ENCODE measurements at places on chromosomes 11 and 22. TPM values are rescaled to one million over a fixed set of nuclear protein-coding genes. Genes with fewer than 3 reads are reported as not detected.

The SORL1 gene
- total RNA-seq = 49.3 TPM

The CABP4 gene
- total RNA-seq = 1.2 TPM

The DDI1 gene
- total RNA-seq = not detected

The KCNK4 gene
- total RNA-seq = 0.34 TPM

The PAMR1 gene
- total RNA-seq = not detected

The MYO7A gene
- 0.38 TPM for total RNA-seq

The LYVE1 gene
- total RNA-seq = not detected

The CD248 gene
- total RNA-seq = not detected

The SLC15A3 gene
- total RNA-seq = 1.8 TPM

The RFPL2 gene
- total RNA-seq = 0.53 TPM

The SHISAL1 gene
- total RNA-seq = not detected

The PRG3 gene
- total RNA-seq = not detected

The NAALAD2 gene
- not detected for total RNA-seq

The A4GALT gene
- total RNA-seq = not detected

The PARVG gene
- 58.5 TPM for total RNA-seq

- no peak for DNase-seq
These were observed 71.7 kb downstream of the FDX1 start for GRCh38 chr11:110501428-110501827.

DNA sequence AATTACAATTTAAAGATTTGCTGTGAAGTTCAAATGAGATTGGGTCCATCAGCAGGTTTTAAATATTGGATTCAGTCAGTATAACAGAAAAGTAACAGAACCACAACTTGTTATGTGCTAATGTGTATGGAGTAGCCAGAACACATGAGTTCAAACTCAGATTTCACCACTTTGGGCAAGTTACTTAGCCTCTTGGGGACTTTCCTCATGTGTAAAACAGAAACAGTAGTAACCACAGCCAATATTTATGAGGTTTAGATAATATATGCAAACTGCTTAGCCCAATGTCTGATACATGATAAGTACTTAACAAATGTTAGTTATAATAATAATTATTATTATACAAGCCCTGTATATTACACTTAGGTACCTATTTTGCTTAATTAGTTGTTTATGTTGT lies 21.8 kb upstream of the SLC5A12 start:
- no peak for DNase-seq

DNA sequence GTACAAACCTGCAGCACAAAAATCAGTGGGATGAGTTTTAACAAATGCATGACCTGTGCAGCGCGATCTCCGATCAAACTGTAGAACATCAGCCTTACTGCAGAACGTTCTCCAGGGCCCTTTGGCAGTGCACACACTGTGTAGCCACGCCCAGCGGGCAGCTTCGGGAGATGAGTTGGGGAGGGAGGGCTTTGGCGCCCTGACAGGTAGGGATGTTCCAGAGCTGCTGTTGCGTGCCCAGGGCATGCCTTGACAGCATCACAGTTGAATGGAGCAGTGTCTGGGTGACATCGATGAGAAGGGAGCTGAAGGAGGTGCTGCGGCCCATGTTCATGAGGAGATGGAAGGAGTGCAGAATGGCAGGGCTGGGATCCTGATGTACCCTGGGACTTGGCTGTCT lies 80.2 kb downstream of the TBC1D22A start:
- DNase-seq = no peak

DNA sequence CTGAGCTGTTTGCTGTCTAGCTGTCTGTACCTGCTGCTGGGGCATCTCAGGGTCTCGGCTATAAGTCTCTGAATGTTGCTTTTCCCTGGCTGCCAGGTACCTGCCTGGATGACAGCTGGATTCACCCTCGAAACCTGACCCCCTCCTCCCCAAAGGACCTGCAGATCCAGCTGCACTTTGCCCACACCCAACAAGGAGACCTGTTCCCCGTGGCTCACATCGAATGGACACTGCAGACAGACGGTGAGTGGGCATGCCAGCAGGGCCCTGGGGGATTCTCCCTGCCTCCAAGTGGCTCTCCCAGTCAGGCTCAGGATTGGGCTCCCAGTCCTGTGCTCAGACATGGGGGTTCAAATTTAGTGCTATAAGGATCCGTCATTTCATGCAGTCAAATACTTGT lies 12.9 kb downstream of the IL17RA start:
- DNase-seq = no peak

DNA sequence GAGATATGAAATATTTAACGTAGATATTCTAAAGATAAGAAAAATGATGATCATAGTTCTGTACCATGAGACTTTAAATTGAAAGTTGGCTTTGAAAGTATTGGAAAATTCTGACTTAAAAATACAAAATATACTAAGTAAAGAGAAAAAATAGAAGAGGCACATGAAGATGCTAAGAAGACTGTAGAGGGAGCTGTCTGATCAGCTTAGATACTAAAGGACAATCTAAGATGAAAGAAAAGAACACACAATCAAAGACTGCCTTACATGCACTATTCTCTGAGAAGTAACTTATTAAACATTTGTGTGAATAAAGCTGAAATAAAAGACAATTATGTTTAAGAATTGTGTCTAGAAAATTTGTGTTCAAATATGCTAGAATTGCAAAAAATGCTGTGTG lies 55.1 kb downstream of the RBMXL2 start:
- DNase-seq = no peak

DNA sequence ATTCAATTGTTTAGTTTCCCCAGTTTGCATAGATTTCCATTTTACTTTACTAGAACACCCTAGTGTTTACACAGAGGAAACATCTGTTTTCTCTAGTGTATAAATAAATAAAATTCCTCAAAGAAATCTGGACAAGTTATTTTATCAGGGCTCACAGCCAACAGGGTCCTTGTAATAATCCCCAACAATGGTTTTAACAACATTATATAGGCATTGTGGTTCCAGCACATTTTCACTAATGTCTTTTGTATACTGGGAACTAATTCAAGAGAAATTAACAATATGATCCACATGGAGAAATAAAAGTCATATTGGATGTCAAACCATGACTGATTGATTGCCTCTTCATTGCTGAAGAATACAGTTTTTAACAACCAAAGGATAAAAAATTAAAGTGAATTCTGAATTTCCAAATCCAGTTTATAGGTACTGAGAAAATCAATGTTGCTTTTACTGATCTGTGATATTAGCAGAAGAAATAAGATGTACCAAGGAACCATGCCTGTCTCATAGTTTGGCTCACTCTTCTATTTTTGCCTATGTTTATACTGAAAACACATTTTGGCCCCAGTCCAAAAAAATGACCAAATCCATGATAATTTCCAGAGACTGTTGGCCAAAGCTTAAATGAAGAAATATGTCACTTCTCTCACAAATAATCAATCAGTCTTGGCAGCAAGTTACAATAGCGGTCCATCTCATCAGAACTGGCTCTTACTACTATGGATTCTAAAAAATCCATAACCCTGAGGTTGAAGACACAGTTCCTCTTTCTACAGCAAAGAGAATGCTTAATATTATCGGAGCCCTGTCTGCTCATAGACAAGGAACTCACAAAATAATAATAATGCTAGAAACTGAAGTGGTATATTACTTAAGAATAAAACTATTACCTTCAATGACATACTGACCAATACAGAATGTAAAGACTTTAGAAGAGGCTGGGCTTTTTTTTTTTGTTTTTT lies 1.4 kb upstream of the MS4A13 start:
- DNase-seq = no peak

- no peak for DNase-seq
These were observed 3.7 kb upstream of the MIEF1 start for GRCh38 chr22:39498368-39498767.

DNA sequence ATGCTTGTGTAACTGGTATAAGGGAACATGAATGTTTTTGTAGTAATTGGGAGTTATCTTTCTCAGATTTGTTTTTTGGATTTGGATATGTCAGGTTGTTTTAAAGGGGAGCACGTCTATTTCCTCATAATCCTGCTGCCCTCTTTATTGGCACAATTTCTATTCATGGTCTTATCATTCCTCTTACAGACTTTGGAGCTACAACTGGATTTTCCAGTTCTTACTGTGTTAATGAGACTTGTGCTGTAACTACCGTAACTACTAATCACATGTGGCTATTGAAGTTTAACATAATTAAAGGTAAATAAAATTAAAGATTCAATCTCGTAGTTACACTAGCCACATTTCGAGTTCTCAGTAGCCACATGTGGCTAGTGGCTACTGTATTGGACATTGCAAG lies 1.9 kb downstream of the FDX1 start:
- DNase-seq = no peak

DNA sequence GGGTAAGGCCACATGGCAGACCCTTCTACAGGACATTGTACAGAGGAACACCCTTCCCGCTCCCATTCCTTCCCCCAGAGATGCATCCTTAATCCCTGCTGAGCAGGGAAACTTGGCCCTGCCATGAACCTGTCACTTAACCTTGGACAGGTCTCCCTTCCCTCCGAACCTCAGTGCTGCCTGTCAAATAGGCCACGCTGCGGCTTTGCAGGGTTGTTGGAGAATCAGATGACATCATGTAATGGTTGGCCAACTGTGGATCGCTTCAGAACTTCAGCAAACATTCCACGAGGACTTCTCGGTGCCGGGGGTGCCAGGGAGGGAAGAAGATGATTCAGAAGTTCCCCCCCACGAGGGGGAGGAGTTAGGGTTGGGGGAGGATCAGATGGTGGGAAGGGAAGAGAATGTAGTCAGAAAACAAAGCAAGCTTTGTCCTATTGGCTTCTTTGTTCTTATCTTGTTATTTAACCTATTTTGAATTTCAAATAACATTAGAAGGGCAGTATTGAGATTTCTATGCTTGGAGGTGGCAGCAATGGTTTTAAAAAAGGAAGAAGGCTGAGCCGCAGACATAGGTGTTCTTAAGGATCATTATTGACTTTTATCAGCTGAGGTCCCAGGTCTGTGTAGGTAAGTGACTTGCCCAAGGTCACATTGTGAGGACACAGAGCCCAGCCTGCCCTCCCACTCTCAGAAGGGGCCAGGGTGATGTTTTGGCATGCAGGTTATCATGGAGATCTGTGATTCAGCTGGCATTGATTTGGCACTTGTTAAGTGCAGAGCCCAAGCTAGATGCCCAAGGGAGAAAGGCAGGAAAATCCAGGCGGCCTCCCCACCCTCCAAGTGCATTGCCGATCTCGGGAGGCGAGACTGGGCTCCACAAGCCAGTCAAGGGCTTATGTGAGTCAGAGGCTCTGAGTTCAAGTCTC lies 3.1 kb downstream of the CDC42EP1 start:
- no peak for DNase-seq

- DNase-seq = no peak
These were observed 551.6 kb downstream of the METTL15 start for GRCh38 chr11:28659716-28660348.

DNA sequence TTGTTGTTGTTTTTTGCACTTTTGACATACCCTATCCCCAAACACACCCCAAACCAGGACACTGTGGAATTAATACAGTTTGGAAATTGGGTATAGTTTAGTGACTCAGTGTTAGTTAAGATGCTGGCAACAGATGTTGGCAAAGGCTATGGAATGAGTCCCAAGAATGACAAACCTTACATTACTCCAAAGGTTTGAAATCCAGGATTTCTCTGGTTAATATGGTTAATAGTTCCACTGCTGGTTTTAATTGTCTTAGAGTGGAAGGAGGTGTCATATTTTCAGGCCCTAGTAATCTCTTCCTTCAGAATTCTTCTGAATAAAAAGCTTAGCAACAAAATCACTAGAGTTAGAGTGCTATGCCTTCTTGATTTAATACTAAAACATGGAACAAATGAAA lies 775 bp downstream of the LPXN start:
- no peak for DNase-seq

DNA sequence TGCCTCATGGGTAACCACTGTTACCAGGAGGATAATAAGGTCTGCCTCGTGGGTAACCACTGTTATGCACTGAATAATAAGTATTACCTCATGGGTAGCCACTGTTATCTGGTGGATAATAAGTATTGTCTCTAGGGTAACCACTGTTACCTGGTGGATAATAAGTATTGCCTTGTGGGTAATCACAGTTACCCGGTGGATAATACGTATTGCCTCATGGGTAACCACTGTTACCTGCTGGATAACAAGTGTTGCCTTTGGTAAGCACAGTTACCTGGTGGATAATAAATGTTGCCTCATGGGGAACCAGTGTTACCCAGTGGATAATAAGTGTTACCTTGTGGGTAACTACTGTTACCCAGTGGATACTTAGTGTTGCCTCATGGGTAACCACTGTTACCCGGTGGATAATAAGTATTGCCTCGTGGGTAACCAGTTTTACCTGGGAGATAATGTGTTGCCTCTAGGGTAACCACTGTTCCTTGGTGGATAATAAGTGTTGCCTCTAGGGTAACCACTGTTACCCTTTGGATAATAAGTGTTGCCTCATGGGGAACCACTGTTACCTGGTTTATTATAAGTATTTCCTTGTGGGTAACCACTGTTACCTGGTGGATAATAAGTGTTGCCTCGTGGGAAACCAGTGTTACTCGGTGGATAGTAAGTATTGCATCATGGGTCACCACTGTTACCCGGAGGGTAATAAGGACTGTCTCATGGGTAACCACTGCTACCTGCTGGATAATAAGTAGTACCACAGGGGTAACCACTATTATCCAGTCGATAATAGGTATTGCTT lies 10.6 kb upstream of the NXPE4 start:
- DNase-seq = no peak

GRCh38 chr11:128624269-128625175 lies 37.2 kb upstream of the ETS1 start:
- peak; percentile 83 for DNase-seq

- no peak for DNase-seq
These were observed 120.9 kb downstream of the GALNT18 start for GRCh38 chr11:11500744-11501487.

- DNase-seq = no peak
These were observed 20.4 kb downstream of the CDPF1 start for GRCh38 chr22:46229701-46230100.

GRCh38 chr11:123603666-123604065 lies 50.8 kb downstream of the SCN3B start:
- no peak for DNase-seq

GRCh38 chr11:119854521-119854920 lies 125.5 kb upstream of the NECTIN1 start:
- DNase-seq = no peak

DNA sequence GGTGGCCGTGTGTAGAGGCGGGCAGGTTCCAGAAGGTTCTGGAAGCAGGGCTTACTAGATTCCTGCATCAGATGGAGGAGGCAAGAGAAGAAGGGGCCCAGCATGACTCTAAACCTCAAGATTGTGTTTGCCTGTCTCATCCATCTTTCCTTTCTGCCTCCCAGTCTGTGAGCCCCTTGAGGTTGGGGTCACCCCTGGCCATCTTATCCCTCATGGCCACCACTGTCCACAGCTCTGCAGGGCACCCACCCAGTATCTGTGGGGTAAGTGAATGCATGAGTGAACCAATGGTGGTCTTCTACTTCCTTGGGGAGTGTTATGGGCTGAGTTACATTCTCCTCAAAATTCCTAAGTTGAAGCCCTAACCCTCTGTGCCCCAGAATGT lies 79.3 kb downstream of the MYEOV start:
- peak; percentile 3 for DNase-seq

GRCh38 chr22:41857155-41857859 lies 24.4 kb downstream of the SREBF2 start:
- peak; percentile 89 for DNase-seq

- DNase-seq = no peak
These were observed 1137.0 kb downstream of the FAM181B start for GRCh38 chr11:81596704-81597103.
